ENCODE measurements at places on chromosomes 13 and 19.

DNA sequence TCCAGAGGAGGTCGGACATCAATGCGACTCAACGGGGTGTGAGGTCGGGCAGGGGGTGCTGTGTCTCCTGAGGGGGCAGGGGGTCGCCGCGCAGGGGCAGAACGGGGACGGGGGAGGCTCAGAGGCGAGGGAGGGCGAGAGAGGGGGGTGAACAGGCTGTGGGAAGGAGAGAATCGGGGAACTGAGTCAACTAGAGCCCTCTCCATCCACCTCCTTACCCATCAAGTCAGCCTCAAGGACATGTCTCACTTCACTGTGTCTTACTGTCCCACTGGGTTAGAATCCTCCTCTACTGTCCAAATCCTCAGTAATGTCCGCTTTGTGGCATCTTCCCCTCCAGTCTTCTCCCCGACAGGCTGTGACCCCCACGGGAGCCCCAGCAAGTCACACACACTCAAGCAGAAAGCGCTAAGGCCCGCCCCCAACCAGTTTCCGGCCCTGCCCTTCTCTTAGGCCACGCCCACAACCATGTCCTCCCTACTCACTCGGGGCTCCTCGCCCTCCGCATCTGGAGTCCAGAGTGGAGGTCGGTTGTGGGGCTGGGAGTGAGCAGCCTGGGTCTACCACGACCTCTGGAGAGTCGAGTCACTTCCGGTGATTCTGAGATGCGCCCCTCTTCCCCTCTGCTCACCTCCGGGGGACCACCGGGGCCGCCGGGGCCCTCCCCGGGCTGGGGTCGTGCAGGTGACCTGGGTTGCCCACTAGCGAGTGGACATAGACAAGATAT, 9.3 kb downstream of the PLEKHA4 start:
- no peak for DNase-seq

- no peak for DNase-seq
Measured at GRCh38 chr19:52689843-52690368, 44.9 kb downstream of the ZNF611 start.

DNA sequence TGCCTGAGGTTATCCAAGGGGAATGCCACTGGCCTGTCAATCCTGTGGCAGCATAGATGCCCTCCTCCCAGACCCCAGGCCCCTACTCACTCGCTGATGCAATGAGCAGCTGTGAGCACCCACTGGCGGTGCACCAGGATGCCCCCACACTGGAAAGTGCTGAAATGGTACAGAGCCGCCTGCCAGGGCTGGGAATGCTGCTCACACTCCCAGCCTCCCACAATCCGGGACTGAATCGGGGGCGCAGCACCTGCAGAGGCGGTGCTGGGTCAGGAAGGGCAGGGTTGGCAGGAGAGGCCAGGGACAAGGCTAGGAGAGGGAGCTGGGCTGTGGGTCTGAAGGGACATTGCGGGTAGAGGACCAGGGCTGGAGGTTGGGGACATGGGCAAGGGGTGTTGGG, 2.0 kb downstream of the KLK1 start:
- DNase-seq, result no peak

GRCh38 chr19:45076029-45076850, at the start of gene ZNF296:
ZNF296 (minus strand) TSS chr19:45076478; CDS start chr19:45076373, 105 bp downstream.
- DNase-seq, result peak; percentile 65

DNA sequence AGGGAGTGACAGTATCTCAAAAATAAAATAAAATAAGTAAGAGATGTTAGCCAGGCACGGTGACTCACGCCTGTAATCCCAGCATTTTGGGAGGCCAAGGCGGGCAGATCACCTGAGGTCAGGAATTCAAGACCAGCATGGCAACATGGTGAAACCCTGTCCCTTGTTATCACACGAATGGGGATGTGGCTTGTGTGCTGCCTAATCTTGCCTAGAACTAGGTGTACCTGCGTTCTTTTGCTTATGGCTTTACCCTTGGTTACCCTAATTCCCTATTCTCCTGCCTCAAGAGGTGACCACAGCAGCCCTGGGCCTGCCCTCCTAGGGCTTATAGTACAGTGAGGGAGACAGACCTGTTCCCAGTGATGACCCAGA, 6.3 kb upstream of the PVR start:
- no peak for DNase-seq

DNA sequence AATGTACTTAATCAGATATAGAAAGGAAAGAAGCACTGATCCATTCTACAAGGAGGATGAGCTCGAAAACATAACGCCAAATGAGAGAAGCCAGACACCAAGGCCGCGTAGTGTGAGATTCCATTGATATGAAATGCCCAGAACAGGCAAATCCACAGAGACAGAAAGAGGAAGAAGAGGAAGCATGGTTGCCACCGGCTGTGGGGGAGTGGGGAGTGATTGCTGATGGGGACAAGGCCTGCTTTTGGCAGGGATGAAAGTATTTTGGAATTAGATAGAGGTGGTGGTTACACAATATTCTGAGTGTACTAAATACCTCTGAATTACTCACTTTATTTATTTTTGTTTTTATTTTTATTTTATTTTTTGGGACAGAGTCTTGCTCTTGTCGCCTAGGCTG, 50.2 kb upstream of the KLF2 start:
- DNase-seq, result no peak

DNA sequence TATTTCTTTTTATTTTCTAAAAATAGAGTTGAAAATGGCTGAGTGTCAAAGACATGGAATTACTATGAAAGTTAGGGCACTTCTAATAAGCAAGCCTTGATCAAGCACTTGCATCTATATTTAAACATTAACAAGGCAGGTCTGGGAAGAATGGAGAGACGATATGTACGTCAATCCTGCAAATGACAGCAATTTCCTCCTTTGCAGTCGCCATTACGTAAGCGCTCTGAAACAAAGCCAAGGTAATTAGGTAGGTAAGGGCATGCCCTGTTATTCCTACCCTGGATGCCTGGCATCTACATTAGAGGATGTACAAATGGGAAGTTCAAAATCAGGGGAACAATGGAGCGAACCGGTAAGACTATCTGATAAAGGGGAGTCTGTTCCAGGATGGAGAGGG, 664.0 kb upstream of the ARGLU1 start:
- no peak for DNase-seq

DNA sequence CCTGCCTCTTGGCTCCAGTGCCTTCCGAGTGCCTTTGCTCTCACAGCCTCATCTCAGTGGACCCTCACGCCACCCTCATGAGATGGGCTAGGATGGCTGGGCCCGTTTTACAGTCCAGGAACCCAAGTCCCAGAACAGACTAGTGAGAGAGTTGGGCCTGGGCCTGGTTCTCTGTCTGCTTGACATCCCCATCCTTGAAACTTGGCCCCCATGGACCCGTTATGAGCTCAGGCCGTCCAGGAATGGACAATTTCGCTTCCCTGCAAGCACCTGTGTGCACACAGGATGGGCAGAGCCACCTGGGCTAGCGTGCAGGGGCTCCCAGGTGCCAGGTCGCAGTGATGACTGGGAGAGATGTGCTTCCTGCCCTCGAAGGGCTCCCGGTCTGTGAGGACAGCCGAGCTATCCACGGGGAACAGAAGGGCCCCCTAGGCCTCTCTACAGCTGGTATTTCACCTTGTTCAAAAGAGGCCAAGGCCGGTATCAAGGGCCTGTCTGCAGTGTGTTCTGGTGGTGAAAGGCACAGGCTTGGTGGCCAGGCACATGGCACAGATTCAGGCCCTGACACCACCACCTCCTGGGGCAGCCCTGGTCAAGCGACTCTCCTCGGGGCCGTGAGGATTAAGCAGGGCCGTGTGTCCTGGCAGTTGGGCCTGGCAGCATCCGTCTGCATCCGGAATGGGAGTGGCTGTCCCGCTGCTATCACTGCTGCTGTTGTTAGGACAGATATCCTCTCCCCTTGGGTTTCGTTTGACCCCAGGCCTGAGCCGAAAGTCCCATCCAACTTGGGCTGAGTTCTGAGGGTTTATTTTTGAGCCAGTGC, 38.9 kb downstream of the CAPN12 start:
- DNase-seq, result no peak

GRCh38 chr19:38949580-38950367, 19.0 kb downstream of the MRPS12 start:
- peak; percentile 88 for DNase-seq

DNA sequence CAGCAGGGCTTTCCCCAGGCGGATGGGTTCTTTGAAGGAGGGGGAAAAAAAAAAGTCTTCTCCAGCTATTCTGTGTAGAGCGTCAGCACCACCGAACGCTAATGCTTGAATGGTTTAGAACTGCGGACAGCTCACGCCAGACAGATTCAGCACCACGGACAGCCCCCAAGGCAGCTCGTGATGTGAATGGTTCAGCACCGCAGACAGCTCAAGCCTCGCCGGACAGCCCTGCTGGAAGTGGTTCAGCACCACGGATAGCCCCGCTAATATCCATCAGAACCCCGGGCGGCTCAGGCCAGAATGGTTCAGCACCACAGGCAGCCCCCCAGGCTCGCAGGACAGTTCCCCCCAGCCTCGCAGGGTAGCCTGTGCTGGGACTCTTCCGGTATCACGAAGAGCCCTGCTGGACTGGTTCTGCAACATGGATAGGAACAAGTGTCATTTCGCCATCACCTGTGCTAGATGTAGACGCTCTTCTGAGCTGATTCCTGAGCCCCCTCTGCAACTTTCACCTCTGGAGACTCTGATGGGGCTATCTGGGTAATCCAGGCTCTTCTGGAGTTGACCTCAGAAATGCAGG, 4.9 kb upstream of the SMIM17 start:
- DNase-seq, result no peak

GRCh38 chr19:30630289-30631032, 258.3 kb downstream of the ZNF536 start:
- peak; percentile 72 for DNase-seq

DNA sequence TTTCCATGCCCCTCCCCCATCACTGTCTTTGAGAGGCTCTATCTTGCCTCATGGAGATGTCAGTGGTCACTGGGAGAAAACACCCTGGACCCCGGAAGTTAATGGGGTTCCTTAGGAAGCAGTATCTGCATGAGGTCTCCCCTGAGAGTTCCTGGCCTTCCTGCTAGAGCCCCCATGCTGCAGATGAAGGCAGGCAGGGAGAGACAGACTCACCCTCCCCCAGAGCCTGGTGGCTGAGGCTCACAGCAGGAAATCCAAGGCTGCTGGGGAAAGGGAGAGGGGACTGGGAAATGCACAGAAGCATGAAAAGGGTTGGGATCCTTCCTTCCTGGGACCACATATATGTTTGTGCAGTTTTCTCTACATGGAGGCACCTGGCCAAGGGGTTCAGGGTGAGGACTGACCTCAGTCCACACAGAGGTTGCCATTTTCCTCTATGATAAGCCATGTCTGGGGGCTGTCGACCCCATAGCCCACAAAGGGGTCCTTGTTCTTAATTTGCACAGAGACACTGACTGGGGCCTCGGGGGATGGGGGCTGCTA, 95.4 kb downstream of the RNASEH2B start:
- DNase-seq, result no peak

GRCh38 chr19:44623080-44623479, 9.7 kb downstream of the IGSF23 start:
- no peak for DNase-seq

DNA sequence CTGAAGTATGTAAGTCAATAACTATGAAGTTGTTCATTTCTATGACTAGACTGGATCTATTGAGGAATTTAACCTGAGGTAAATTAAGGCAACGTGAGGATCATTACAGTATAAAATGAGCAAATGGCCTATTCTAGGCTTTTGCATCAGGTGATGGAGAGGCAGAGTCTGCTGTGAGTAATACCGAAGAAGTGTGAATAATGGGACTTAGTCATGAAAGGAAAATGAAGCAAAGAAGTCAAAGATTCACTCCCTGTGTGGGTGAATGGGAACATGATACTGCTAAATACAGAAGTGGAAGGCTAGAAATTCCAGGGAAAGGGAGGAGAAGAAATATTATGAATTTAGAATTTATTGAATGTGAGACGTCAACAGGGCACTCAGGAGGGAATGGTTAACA, 774.1 kb downstream of the LIG4 start:
- DNase-seq, result no peak

DNA sequence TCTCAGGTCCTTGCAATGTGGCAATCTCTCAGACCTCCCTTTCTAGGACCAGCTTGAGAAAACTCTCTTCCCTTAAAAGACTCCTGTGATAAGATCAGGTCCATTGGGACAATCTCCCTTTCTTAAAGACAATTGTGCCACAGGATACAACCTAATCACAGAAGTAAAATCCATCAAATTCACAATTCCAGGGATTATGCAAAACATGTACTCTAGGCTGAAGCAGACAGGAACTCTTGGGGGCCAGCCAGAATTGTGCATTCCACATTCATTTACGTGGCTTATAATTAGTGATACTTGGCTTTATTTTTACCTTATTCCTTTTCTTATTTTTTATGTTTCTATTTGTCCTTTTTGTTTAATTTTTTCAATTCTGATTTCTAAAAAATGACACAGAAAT, 257.9 kb downstream of the KLF12 start:
- DNase-seq, result no peak

DNA sequence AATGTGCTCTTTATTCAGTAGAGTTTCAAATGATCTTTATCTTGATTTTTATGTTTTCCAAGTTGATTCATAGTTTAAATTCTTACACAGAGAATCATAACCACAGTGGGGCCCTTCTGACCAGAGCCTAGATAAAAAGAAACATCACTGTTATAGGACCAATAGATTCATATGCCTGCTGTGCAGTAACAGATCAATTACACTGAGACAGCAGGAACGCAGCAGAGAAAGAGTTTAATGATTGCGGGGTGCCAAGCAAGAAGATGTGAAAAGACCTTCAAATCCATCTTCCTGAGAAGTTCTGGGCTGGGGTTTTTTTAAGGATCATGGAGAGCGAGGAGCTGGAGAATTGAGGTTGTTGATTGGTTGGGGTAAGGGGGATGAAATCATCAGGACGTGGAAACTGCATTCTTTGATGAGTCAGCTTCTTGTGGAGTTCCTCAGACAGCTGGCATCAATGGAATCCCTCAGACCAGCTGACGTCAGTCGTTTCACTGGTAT, 346.6 kb downstream of the TBC1D4 start:
- DNase-seq, result no peak

- no peak for DNase-seq
Measured at GRCh38 chr13:106277484-106278154, 257.8 kb downstream of the EFNB2 start.

GRCh38 chr19:35232912-35233311, 4.4 kb upstream of the FAM187B start:
- no peak for DNase-seq

DNA sequence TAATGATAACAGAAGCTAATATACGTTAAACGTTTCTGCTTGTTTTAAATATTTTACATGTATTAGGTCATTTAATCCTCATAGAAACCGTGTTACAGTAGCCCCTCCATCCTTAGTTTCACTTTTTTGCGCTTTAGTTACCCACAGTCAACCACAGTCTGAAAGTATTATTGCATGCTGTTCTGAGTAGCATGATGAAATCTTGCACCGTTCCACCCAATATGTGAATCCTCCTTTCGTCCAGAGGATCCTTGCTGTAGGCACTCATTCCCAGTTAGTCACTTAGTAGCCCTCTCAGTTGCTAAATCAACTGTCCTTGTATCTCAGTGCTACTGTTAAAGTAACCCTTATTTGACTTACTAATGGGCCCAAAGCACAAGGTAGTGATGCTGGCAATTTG, 257.8 kb downstream of the ENOX1 start:
- no peak for DNase-seq

GRCh38 chr13:111584870-111585269, 264.4 kb downstream of the TEX29 start:
- DNase-seq, result no peak

GRCh38 chr13:113053376-113053775, 52.2 kb upstream of the F7 start:
- no peak for DNase-seq
